NCI-H446 (cell line): ENCODE measurements at places on chromosomes 3 and 15.
A peak's percentile ranks its signal among the peaks of the same experiment; 100 is the strongest.

- DNase-seq: no peak
Measured at GRCh38 chr3:29536016-29536758, 255.3 kb downstream of the RBMS3 start.

DNA sequence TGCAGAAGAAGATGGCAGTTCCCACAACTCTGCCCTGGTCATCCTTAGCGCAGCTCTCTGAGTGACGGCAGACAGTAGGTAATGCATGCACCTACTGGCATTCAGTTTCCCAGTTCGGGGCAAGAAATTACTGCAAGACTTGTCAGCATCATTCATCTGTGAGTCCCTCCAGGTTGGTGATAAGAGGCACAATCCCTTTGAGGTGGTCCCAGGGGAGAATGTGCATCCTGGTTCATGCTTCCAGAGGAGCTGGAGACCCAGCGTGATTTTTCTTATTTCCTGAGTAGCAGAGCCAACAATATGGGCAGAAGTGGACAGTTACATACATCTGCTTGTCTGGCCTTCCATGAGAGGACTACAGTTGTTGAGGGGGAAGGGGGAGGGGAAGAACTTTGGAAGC is 235.9 kb upstream of the BHLHE40 start:
- DNase-seq: no peak

DNA sequence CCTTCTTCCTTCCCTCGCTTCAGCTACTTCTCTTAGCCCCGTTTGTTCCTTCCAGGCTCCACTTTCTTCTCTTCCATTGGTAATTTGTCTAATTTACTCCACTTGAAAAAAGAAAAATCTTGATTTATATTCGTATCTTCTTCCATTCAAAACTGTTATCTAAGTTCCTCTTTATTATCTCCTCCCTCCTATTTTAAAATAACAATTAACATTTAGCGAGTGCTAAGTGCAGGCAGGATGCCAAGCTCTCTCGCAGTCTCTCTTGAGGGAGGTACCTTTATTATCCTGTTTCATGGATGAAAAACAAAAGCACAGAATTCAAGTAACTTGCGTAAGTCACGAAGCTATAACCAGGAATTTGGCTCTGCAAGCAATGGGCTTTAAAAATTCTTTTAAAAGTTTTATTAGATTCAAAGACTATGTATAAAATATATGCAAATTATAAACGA is 418.9 kb upstream of the NAALADL2 start:
- peak; percentile 89 for DNase-seq

- no peak for DNase-seq
Measured at GRCh38 chr3:13277860-13278531, 142.1 kb downstream of the NUP210 start.

DNA sequence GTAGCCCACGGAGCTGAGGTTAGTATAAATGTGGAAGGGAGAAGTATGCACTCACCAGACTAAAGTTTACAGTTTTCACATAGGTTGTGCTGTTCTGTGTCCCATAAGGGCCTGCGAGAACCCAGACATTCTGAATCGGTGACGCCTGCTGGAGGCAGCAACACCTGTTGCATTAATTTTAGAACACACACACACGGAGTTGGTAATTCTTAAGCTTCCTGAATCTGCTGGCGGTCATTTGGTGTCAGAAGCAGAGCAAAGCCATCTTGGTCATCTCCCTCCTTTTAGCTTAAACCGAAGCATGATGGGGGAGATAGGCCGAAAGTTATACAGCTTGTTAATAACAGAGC is 41.1 kb upstream of the AP3B2 start:
- no peak for DNase-seq

- no peak for DNase-seq
Measured at GRCh38 chr15:100988857-100989256, 69.7 kb downstream of the LRRK1 start.
